Activated T-cell treated with anti-CD3 and anti-CD28 coated beads, Interleukin-2, amount 50 U/mL, for 48 hours (primary cell): ENCODE measurements at places on chromosomes 6 and 20.
A peak's percentile ranks its signal among the peaks of the same experiment; 100 is the strongest.

DNA sequence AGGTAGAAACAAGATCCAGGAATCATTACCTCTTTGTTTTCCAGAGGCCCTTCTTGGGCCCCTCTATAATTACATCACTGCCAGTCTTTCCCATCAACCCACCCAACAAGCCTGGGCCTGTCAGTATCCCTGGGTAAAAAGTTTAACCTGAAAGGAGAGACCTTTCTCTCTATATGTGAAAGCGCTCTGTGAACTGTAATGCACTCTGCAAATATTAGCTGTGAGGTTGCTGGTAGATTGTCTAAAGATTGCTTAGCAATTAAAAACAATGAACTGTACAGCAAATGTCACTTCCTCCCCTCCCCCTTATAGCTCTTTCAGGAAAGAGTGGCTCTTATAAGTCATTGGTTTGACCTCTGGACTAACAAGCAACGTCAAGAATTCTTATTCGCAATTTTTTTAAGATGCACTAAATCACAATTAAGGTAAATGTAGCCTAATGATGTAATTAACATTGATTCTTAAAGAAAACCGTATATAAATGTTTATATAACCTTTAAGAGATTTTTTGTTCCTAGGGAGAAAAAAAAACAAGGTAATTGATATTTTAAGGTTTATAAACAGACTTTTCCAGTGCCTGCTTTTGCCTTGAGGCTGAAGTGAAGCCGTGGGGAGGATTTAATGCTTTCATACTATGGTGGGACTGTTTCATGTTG lies 18.4 kb downstream of the ECT2L start:
- DNase-seq: no peak

GRCh38 chr6:158631678-158632537 lies 12.6 kb downstream of the DYNLT1 start:
- peak; percentile 15 for DNase-seq

DNA sequence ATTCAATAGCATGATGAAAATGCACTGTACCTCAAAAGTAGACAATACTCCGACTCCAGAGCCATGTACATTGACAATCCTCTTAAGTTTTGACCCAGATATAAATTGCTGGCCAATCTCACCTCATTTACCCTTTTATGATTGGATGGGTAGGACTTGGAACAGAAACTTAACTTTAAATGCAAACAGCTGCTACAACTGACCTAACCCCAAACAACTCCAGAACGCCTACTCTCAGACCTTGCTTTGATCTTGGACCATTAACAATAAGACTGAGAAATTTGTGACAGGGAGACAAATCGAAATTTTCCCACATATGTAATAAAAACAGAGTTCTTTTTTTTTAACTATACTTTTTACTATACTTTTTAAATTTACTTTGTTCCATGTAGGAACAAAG lies 200.5 kb upstream of the MCHR2 start:
- no peak for DNase-seq

GRCh38 chr6:161424421-161424820 lies 150.6 kb upstream of the AGPAT4 start:
- DNase-seq: no peak

- DNase-seq: peak; percentile 71
These were observed 49.4 kb downstream of the TMEM242 start for GRCh38 chr6:157273756-157274470.

DNA sequence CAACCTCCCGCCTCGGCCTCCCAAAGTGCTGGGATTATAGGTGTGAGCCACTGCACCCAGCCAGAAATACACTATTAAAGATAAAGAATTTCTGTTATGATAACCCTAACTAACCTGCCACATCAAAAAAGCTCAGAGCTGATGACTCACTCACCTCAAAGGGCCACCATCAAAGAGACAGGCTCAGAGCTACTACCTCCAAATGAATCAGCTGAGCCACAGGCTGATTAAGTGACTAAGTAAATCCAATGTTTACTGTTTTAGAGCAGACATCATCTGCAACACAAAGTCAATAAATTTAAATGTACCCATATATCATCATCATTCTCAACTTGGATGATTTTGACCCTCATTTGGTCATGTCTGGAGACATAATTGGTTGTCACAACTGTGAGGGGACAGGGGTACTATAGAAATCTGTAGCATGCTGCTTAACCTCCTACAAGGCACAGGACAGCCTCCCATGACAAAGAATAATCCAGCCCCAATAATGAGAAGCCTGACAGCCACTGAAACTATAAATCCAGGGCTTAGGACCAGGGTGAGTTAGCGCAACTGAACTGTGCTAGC lies 106.5 kb downstream of the ATP9A start:
- DNase-seq: peak; percentile 63

GRCh38 chr6:135451617-135452190 lies 45.8 kb downstream of the AHI1 start:
- DNase-seq: no peak

- no peak for DNase-seq
These were observed 21.6 kb upstream of the ZNF831 start for GRCh38 chr20:59141818-59142581.

GRCh38 chr6:56350628-56351260 lies 103.4 kb upstream of the COL21A1 start:
- DNase-seq: no peak

DNA sequence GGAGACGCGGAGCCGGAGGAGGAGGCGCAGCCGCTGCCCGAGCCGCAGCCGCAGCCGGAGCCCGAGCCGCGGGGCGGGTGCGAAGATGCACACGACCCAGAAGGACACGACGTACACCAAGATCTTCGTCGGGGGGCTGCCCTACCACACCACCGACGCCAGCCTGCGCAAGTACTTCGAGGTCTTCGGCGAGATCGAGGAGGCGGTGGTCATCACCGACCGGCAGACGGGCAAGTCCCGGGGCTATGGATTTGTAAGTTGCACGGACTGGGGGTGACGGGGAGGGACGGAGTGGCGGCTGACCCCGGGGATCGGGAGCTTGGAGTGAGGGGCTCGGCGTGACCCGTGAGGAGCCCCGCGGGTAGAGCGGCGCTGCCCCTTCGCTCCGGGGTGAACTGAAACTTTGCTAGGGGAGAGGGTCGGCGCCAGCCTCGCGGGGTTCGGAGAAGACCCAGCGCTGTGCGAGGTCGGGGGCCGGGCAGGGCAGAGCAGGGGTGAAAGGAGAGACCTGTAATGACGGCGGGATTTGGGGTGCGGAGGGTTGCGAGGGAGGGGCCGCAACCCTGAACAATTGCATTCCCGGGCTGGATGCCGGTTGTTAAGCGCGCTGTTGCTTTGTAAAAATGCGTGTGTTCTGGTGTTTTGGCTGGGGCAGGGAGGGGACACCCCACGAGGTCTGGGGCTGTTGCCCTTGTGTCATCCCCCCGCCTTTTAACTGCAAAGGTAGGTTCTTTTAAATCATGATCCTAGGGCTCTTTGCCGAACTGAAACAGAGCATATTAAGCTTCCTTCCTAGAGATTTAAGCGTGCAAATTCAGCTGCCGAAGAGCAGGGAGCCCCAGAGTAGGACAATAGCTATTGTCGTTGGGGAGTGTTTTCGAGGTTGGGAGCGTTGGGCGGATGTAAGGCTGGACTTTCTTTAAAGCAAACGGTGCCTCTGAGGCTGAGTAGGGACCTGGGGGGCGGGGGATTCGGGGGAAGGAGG lies 628 bp downstream of the RBM24 start:
- DNase-seq: peak; percentile 17

- DNase-seq: no peak
These were observed 2.3 kb downstream of the FILIP1 start for GRCh38 chr6:75491291-75491690.

DNA sequence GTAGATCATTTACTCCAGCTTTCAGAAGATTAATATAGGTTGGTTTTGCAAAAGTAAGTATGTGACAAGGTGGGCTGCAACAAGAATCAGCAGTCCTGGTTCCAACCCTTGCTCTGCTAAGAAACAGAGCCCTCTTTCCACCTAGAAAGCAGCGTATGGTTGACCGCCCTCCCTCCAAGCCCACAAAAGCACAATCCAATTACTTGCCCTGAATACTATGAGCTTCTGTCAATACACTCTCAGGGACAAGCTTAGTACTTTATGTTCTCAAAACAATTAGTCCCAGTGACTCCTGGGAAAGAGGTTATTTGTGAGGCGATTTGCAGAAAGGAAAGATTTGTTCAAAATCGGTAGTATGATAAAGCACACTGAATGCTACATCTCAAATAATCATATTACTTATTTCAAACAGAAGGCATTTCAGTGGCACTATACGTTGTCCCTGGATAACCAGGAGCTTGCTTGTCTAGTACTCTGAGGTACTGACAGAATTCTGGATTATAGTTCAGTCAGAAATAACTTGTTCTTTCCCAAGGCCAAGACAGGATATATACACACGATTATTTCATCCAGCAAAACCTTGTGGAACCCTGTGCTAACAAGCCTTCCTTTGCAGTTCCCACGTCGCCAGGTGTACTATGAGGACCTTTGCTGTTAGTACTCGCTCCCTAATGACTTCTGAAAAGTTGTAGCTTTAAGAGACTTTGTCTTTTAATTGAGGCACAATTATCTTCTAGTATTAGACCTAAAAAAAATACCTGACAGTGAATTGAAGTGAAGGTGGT lies 96.9 kb upstream of the ADTRP start:
- no peak for DNase-seq

DNA sequence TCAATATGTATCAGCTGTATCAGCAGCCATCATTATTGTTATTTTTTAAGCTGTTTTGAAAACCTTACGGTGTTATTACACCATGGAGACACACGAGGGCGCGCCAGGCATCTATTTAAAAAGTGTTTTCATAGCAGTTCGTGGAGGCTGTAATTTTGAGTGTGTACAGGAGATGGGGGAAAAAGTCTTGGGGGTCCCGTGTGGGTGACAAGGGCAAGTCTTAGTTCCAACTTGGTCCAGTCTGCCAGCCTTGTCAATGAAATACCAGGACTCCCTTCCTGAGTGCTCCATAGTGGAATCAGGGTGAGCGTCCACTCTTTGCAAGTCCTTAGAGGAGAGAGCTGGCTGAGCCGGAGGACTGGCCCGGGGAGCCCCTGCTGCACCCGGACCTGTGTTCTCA lies 43.3 kb downstream of the SLC2A10 start:
- peak; percentile 71 for DNase-seq

DNA sequence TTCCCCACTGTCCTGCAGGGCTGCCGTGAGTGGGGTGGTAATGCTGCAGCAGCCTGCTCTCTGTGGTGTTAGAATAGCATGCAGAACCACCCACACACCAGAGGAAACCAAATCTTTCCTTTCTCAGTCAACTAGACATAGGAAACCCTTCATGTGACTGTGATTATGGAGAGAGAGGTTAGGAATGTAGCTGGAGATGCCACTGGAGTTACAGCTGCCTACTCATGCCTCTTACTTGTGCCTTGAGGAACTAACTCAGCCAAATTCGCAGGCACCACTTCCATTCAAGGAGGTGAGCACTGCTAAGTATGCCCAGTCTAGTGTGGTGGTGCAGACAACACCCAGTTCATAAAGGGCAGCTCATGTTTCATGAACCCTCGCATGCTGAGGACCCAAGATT lies 27.4 kb downstream of the MUC22 start:
- DNase-seq: no peak

DNA sequence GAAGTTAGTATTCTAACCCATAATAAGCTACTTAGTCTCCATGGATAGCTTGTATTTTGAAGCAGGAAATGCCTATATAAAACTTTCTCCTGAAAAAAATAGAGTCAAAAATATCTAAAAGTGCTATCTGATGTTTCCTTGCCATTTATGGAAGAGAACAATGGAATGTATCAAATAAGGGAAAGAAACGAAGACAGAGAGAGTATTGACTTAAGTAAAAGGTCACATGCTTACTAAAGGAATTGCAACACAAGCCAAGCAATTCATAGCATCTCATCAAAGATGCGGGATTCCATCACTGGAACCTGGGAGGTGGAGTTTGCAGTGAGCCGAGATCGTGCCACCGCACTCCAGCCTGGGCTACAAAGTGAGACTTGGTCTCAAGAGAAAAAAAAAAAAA lies 112.9 kb upstream of the DTNBP1 start:
- DNase-seq: no peak

DNA sequence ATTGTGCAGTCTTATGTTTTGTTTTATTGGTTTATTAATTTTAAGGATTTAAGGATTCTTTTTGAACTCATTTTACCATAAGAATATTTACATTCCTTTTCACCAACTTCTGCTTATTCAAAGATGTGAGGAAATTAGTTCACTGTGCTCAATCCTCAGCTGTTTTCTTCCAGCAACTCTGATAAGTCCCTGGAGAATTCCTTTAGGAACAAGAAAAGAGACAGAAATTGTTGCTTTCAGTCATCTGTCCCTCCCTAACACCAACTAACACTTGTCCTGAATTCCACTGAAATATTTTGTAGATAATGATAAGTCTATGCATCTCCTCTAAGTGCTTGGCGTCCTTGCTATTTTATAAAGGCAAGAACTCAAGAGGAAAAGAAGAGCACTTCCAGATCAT lies 334.8 kb upstream of the MARCKS start:
- DNase-seq: no peak

DNA sequence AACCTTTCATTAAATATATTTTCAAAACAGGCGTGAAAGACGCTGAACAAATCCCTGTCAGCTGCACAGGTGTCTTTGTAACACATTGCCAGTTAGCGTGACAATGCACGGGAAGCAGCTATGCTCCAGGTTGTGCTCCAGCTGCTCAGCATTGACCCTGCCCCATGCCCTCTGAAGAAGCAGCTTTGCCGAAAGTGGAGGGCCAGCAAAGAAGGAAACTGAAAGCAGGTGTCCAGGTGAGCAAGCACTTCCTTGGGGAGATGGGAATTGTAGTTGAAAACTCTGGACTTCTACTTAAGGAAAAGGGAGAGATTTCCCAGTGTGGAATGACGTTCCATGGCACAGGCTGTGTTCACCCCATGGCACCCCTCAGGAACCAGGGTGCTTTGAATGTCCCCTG lies 125.7 kb downstream of the TTLL2 start:
- DNase-seq: no peak

GRCh38 chr6:11770546-11771466 lies 7.8 kb downstream of the ADTRP start:
- DNase-seq: peak; percentile 13

DNA sequence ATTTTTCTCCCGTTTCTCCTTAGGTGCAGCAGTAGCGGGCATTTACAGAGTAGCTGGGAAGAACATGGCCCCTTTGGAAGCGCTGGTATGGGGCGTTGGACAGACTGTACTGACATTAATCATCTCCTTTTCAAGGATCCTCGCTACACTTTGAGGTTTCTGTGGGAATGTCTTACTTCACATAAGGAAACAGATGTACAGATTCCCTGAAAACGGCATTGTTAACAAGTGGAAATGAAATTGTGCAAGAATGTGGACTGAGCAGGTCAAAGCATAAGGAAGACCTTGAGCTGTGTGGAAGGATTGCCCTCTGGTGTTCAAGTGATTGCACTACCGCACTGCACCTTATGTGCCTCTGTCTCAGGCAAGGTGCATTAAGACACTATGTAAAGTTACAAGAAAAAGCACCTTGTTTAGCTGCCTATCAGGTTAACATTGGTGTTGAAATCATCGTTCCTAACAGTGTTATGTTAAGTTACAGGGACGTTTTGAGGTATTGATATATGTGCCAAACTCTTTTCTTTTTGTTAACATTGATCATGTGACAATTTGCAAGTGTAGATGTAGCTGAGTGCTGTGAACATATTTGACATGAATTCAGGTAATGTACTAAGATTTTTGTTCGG lies 38.0 kb downstream of the TMEM170B start:
- peak; percentile 51 for DNase-seq
